Stimulated activated CD8-positive, alpha-beta memory T cell treated with anti-CD3 and anti-CD28 coated beads, Interleukin-12 subunit alpha, Interleukin-12 subunit beta, amount 100 ng/mL, for 4 hours (primary cell): ENCODE measurements at places on chromosomes 6 and 20.

DNA sequence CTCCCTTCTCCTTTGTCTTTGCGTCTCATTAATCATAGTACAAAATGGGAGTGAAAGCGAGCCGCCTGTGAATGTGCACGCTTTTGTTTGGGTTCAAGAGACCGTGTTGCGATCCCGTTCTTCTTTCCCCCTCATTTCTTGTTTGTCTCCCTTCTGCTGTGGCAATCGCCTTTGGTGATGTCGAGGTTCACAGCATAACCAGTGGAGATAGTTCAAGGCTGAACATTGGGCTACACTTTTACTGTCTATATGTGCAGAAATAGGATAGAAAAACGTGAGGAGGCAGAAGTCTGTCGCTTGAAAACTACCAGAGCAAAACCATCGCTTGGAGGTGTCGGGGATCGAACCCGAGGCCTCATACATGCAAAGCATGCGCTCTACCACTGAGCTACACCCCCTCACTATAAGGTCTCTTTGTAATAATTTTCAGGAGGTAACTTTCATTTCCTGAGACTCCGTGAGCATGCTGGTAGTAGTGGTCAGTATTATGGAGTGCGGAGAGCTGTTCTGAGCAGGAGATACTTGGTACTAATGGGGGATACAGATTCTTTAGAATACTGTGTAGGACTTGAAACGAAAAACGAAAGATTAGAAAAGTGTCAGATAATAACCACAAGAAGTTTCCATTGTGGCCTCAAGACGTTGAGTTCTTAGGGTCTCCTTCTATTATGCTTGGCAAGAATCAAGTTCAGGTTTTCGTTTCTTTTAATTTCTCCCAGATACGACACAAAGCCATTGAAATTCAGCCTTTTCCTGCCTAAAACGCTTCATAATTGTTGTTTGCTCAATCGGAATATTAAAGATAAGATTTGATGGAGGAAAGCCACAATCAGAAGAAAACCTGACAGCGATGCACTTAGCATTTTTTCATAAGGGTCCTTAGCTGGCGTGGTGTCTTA, 106.6 kb downstream of the TRIM27 start:
- DNase-seq, result no peak

DNA sequence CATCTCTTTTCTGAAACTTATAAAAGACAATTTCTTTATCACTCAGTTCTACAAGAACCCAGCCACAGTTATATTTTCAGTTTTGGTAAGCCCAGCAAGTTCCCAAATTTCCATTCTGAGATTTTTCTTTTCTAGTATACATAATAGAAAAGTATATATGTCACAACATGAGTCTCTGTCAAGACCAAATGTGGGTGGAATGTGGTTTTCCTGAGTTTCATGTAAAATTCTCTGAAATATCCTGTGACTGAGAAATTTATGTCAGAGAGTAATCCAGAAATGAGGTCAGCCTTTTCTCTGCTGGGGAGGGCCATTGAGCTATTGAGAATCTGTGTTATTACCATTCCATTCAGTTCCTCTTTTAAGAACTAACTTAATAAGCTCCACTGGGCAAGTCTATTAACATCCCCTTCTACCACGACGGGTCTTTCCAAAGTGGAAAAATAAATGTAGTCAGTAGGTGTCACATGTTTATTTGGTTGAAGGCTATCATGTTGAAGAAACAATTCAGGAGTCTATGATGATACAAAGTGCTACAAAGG, 100.7 kb upstream of the HMGN3 start:
- DNase-seq, result no peak

DNA sequence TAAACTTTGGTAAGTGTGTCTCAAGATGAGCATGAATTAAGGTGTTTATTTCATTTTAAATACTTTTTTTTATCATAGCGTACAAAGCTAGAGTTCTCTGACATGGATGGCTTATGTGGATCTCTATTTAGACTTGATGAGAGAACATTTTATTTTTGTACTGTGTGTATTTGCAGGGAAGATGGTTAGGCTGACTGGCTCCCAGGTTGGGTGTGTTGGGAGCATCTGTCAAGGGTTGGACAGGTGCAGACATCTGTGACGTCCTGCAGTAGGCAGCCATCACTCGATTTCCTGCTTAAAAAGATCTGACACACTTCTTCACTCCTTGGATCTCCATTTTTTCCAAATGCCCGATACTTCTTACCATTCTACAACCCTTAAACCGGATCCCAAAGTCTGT, 221.9 kb upstream of the QKI start:
- no peak for DNase-seq

- DNase-seq, result peak; percentile 49
Measured at GRCh38 chr6:35327349-35328027, 14.9 kb upstream of the PPARD start.

GRCh38 chr20:58407966-58408557, 19.0 kb downstream of the VAPB start:
- DNase-seq, result no peak

GRCh38 chr6:71236926-71237434, 51.6 kb upstream of the OGFRL1 start:
- DNase-seq, result no peak

GRCh38 chr6:114955363-114955762, 612.5 kb upstream of the HS3ST5 start:
- no peak for DNase-seq

- no peak for DNase-seq
Measured at GRCh38 chr6:29676981-29677601, 3.9 kb downstream of the ZFP57 start.

DNA sequence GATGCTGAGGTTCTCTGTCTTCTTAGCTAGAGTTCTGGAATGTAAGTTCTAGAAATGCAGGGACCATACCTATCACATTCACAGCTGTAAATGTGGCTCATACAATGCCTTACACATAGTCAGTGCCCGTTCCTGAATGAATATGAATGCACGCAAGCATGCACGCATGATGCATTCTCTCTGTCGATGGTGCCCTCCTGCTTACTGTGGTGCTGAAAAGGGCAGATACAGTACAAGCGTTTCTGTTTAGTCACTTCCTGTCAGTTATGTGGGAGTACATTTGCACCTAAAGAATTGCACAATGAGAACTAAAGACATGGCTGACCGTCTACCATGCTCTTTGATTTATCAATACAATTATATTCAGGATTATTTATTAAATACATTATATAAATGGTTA, 152.2 kb upstream of the SOX4 start:
- DNase-seq, result no peak

GRCh38 chr6:137121401-137121997, 51.9 kb downstream of the IL22RA2 start:
- no peak for DNase-seq

GRCh38 chr6:91580635-91581034, 993.8 kb upstream of the MAP3K7 start:
- DNase-seq, result no peak

DNA sequence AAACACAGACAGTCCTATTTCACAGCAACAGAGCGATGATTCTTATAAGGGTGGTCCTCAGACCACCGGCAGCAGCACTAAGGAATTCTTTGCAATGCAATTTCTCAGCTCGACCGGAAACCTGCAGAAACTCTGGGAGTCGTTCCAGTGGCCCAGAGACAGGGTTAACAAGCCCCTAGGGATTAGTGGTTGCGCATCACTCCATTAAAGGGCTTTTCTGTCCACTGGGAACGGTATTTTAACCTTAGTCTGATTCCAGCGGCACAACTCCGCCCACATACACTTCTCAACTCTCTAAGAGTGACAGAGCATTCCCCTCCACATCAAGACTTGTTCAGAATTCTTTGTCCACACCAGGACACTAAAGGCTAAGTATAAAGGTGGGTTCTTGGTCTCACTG, 341.5 kb downstream of the TFAP2A start:
- no peak for DNase-seq

GRCh38 chr6:69609836-69610472, 186.9 kb downstream of the LMBRD1 start:
- DNase-seq, result no peak

DNA sequence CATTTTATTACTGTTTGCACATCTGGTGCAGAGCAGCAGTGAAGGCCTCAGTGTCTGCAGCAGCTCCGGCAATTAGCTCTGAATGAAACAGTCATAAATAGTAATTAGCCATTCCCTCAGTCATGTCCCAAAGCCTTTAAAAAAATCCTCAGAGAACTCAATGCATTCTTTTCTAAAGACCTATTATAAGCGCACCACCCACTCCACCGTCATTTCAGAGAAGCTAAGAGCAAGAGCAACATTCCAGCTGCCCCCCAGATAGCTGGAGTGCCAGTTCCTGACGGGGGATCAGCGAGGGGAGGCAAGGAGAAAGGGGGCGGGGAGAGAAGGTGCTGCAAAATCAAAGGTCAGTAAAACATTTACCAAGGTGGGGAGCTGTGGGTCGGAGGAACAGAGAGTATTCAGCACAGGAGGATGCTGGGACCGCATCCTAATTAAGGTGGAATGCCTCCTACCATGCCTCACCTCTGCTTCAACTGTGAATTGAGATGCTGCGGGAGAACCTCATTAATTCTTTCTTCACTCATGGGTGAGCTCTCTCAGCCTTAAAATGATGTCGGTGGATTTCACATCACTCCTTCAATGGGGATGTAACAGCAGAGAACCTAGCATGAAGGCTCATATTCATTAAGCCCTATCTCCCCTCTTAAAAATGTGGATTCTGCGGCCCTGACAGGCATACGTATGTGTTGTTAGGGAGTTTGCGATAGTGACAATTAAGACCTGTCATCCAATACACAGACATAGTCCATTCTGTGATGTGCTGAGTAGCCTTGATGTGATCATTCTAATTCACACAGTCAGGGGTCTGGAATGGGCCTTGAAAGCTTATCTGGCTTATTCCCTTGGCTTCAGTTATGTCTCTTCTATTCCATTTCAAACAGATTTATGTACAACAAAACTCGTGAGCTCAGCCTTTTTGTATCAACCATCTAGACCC, 469.5 kb upstream of the NRSN1 start:
- no peak for DNase-seq

GRCh38 chr6:54009052-54009654, 102.1 kb upstream of the MLIP start:
- no peak for DNase-seq

DNA sequence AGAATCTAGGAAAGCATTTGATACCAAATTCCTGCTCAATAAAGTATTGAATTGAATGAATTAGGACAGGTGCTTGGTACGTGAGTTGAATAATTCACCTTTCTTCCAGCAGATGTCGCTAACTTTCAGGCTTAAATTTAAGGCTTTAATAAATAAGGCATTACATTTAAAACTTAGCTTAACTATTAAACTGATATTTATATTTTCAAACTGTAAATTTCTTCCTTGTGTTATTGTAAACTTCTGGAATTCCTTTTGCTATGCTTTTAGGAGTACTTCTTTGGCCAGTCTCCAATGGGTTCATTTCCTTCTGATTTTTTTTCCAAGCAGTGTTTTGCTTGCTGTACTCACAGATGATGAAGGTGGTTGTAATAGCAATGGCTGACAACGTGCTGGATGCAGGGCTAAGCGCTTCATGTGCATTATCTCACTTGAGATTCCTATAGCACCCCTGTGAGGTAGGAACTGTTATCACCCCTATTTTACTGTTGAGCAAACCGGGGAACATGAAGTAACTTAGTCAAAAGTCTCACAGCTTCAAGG, 71.3 kb upstream of the SLC2A12 start:
- no peak for DNase-seq

DNA sequence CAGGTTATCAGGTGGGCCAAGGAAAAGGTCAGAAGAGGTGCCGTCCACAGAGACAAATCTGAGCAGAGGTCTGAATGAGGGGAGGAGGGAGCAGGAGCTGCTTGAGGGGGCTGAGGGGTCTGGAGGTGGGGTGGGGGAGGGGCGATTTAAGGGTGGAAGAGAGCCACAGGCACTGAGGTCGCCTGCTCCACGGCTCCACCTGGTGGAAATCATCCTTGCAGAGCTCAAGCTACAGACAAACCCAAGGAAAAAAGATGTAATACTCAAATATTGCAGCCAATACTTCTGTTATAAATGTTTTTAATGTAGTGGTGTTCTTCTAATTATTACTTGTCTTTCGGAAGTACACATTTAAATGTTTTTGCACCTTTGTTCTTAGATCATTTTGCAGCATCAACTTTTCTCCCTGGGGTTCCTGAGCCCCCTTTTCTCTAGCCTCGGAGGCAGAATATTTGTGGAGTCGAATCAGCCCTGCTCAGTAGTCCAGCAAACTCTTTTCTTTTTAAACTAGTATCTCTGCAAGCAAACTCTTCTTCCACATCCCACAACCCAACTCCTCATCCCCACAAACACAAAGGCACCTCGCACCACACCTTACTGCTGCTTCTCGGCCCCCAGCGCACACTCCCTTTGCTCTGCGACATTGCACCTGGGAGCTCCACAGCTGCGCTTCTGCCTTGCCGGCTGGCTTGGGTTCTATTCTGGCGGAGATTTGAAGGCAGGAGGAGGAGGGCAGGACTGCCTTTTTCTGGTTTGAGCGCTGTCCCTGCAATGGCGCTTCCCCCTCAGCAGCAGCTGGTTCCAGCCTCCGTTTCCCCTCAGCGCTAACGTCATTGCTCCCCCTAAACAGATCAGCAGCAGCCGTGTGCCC, 51.0 kb upstream of the TFAP2A start:
- DNase-seq, result no peak

DNA sequence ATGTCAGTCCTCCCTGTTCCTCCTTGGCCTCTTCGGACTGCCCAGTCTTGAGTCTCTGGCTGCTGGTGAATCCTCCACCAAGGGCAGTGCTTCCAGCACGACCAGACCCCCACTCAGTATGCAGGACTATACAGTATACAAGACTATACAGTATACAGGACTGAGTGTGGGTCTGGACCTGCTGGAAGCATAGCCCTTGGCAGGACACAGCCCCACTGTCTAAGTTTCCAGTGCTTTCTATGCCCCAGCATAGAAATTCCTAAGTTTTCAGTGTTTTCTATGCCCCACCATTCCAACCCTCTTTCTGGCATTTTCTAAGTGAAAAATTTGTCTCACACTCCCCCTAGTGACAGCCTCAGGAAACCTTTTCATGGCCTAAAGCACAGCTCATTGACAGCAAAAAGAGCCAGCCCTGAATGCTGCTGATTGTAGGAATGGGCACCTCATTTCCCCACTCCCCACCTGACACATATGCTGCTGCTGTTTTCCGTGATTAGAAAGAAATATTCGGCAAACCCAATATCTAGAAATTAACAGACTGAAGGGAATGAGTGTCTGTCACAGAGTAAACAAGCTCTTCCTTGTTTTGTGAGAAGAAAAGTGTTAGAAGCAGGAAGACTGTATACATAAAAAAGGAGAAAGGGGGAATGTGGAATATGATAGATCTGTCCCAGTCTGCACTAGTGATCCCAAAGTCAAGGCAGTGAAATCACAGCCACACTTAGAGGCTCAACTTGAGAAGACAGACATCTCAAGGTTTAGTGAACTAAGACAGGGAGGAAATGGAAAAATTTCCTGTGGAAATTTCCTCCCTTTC, 206.9 kb downstream of the IBTK start:
- DNase-seq, result no peak

DNA sequence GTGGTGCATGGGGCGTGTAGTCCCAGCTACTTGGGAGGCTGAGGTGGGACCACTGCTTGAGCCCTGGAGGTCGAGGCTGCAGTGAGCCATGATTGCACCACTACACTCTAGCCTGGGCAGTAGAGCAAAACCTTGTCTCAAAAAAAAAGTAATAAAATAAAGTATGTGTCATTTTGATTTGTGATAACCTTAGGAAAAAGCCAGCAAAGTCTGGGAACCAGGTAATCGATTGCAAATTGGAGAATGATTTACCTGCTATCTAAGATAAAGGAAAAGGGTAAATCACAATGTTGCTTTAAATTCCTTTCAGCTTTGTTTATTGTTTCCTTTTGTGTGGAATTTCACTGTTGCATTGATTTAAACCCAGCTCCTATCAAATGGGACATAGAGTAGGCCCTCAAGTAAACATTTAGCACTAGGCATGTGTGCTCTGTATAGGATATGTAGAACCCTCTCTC, 59.0 kb downstream of the SGK1 start:
- no peak for DNase-seq

- DNase-seq, result no peak
Measured at GRCh38 chr6:125714441-125715090, 34.9 kb upstream of the HEY2 start.

- DNase-seq, result no peak
Measured at GRCh38 chr6:161949531-161949930, 675.7 kb upstream of the AGPAT4 start.
